ENCODE measurements at places on chromosomes 12 and 14.

- DNase-seq = no peak
Measured at GRCh38 chr14:106518054-106518943, 991.9 kb downstream of the TMEM121 start.

- DNase-seq = no peak
Measured at GRCh38 chr12:71865166-71865713, 25.7 kb downstream of the TBC1D15 start.

DNA sequence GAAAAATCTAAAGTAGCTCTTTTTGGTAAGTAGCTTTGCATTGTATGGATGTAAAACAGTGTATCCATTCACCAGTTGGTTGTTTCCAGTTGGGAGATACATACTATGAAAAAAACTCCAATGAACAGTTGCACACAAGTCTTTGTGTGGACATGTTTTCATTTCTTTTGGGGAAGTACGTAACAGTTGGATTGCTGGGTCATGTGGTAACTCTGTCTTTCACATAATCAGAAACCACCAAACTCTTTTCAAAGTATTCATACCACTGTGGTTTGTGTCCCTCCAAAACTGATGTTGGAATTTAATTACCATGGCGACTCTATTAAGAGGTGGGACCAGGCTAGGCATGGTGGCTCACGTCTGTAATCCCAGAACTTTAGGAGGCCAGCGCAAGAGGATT is 58.9 kb upstream of the RESF1 start:
- no peak for DNase-seq

GRCh38 chr14:87483271-87484260 is 509.4 kb downstream of the GALC start:
- no peak for DNase-seq

- DNase-seq = no peak
Measured at GRCh38 chr12:66648033-66648735, 30.7 kb downstream of the GRIP1 start.

DNA sequence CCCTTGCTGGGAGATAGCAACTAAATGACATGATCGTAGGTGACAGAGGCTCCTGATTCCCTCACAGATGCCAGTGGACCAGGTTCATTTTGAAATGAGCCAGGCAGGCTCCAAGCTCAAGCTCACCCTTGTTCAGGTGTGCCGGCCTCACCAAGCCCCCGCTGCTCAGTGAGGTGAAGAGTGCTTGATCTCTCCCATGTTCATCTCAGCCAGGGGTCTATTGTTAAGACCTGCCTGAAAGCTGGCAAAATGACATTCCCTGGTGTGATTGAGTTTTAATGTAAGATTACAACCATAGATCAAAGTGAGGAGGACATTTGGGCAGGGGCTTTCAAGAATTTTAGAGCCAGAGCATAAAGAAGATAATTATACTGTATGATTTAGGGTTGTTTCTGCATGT is 497.9 kb downstream of the EGLN3 start:
- DNase-seq = no peak

GRCh38 chr12:65690477-65690876 is 133.8 kb upstream of the HMGA2 start:
- DNase-seq = no peak

DNA sequence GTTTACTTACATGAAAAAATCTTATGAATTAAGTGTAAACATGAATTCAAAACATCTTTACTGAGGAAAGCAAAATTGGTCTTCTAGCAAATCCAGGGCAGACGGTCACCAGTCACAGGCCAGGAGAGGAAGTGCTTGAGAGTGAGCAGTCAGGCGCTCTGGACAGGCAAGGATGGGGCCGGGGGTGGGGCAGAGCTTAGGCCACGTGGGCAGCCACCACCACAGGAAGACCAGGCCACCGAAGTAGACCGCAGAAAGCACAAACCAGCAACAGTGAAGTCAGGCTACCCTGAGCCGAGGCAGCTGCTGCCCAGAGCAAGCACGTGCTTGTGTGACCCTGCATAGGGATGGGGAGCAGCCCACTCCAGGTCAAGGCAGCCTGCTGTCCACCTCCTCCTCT is 33.5 kb downstream of the SLC6A12 start:
- DNase-seq = no peak

DNA sequence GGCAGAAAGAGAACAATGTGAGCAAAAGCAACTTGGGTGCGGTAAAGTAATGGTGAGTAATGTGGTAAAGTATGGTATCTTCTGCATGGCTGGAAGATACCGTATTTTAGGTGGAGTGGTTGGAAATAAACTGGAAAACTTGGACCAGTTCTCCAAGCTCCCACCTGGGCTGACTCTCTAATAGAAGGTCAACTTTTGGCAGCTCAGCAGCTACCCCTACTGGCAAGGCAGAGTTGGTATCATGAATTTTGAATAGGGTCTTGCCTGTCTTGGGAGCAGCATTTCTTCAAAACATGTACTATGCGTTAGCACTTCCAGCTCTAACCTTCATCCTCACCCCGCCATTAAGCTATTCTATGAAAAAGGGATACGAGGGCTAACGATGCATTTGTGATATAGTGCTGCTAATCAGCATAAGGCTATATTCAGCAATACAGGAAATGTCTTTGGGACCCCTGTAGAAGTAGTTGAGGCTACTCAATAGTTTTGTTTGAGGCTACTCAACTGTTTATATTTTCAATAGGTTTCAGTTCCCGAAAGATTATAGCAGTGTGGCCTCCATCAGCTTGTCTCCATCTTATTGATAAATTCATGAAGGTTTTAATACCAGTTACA is 276.3 kb upstream of the FAR2 start:
- no peak for DNase-seq

DNA sequence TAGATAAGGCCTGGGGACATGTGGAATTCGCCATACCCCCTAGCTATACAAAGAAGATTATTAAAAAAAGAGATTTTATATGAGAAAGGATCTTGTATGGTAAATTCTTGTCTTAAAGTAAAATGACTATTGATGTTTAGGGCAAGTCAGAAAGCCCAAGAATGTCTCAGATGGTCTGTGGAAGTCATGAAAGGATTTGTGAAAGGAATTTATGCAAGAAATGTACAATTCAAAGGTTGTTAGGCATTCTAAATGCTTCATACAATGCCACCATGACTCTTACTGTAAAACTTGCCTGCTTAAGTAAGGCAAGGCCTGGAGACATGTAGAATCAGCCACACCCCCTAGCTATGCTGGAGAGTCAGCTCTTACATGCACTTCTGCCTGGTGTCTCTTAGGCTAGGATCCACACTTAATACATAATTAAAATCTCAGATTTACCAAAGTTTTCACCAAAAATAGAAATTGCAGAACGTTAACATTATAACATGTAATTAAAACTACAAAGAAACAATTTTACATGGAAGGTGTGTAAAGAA is 8.9 kb upstream of the ETNK1 start:
- no peak for DNase-seq

DNA sequence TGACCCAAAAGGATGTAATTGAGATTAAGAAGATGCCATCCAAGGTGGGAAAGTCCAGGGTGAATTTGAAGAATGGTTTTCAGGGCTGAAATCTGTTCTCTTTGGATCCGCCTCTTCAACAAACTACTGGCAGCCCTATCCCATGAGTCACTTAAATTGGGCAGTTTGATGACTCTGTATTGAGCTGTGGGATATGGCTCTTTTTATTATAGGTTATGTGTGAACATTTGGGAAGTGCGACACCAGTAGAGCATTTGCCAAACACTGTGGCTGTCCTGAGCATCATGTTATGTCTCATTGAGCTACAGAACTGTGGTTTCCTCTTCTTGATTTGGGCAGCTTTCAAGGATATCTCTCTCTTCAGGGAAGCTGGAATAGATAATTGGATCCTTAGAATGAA is 22.3 kb downstream of the IFT43 start:
- DNase-seq = no peak

DNA sequence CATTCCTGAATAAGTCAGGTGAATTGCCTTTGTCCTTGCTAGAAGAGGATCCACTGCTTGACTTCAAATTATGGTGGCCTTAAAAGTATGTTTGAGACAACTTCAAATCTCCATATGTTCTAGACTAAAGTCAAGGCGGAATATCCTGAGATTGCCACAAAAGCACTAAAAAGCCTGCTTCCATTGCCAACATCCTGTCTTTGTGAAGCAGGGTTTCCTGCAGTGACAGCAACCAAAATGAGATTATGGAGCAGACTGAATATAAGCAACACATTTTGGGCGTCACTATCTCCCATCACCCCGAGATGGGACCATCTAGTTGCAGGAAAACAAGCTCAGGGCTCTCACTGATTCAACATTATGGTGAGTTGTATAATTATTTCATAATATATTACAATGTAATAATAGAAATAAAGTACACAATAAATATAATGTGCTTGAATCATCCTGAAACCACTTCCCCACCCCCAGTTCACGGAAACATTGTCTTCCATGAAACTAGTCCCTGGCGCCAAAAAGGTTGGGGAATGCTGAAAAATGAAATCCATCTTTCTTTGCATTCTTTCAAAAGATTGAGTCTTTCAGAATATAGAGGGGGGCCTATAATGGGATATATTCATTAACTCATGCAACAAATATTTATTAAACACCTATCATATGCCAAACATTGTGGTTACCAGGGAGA is 143.7 kb downstream of the GPHN start:
- DNase-seq = no peak

DNA sequence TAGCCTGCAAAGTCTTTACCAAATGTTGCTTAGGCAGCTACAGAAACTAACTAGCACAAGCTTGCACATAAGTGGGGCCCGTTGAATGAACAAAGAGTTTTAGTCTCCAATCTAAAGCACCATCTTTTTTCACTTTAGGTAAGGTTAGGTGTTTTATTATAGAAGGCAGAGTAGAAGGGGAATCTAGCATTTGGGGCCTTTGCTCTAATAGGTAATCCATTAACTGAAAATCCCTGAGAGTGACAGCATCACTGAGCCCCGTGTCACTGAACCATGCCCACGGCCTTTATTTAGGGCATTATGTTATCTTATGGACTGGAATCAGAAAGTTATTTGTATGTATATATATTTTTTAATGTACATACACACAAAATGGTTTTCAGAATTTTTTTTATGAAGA is 25.1 kb downstream of the CPNE8 start:
- DNase-seq = no peak

- DNase-seq = peak; percentile 46
Measured at GRCh38 chr14:103185051-103186029, 62.1 kb downstream of the TNFAIP2 start.

DNA sequence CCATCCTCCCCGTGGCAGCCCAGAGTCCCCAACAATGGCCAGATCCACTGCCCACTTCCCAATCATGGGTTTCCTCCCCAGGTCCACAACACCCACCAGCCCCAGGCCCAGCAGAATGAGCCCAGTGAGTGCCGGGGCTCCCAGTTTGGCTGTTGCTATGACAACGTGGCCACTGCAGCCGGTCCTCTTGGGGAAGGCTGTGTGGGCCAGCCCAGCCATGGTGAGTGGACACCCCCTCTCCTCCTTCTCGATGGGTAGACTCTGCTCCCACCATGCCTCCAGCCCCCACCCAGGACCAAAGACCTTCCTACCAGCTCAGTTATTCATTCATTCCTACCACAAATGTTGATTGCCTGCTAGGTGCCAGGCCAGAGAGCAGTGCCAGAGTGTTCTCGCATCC is 23.8 kb downstream of the PAPLN start:
- peak; percentile 40 for DNase-seq

- DNase-seq = no peak
Measured at GRCh38 chr12:48816143-48816854, 2.0 kb upstream of the CACNB3 start.

- peak; percentile 66 for DNase-seq
Measured at GRCh38 chr12:65121049-65121955, at the start of gene WIF1. WIF1 (minus strand) TSS chr12:65121305; CDS start chr12:65121191, 114 bp downstream.

DNA sequence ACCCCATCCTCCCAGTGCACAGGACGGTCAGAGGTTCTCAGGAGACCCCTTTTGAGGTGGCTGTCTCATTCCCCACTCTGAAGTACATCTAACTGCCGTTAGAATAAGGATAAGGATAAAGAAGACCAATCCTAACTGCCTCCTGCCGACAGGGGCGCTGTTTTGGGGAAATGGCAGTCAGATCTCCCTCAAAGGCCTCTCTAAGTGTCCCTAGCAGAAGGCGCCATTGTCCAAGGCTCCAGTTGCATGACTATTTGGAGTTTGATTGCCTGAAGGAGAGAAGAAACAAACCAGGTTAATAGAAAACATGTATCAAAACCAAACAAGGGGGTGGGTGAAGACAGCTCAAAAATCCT is 29.1 kb upstream of the KLRB1 start:
- no peak for DNase-seq

- DNase-seq = no peak
Measured at GRCh38 chr14:59320763-59321625, 132.5 kb downstream of the DAAM1 start.

GRCh38 chr12:98359856-98360255 is 155.5 kb upstream of the TMPO start:
- DNase-seq = peak; percentile 40

- no peak for DNase-seq
Measured at GRCh38 chr12:95380997-95381786, 92.8 kb upstream of the METAP2 start.

DNA sequence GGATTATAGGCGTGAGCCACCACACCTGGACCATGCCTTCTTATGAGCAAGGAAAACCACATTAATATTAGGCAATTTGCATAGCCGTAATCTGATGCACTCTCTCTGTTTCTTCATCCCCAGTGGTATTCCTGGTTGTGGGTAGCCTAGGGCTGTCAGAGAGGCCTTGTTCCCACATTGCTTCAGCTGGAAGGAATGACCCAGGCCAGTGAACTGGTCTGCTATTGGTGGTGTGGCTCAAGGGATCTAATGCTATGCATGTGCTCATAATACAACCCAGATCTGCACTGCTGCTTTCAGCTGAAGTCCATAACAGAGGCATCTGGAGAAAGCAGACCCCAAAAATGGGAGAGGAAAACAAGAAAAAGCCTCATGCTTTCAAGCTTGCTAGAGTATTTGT is 33.1 kb upstream of the G2E3 start:
- DNase-seq = no peak

GRCh38 chr12:23756416-23756815 is 193.1 kb downstream of the SOX5 start:
- no peak for DNase-seq

DNA sequence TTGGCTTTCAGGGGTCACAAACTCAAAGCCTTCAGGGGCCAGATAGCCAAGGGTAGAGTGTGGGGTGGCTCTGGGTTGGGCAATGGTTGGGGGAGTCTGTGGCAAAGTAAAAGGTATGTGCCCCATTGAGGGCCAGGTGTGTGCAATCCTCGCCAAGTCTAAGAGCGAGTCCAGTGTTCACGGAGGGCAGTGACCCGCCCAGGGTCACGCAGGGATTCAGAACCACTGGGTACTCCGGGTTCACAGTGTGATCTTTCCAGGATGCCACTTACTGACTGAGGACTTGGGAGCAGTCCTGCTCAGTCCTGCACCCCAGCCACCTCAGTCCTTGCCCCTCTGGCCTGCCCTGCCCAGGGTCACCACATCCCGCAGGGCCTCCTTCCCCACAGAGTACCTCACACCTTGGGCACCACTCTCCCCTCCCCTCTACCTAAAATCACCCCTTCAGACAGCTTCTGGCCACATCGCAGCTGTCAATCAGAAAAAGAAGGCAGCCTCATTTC is 15.7 kb downstream of the ZDHHC22 start:
- DNase-seq = no peak

GRCh38 chr12:107526555-107527180 is 158.9 kb upstream of the PWP1 start:
- no peak for DNase-seq

Data from retina (tissue), 1 donor.